NCI-H1694 (cell line): ENCODE measurements at places on chromosomes 3 and 15.

DNA sequence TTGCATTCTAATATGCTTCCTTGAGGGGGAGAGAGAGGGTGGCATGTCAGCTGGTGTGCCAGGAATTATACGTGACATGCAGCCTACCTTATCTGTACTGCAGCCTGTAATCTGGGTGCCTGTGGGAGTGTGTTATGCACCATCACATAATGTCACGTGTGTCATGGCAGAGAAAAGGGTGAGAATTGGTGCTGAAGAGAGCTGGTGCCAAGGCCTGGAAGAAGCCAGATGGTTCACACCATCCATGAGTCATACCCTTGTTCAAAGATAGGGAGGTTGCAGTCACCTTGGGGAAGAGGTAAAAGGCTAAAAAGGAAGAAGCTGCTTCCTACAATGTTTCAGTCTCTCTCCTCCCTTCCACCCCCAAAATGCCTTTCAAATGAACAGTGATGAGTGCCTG is 5.3 kb downstream of the BRPF1 start:
- no peak for DNase-seq

- no peak for DNase-seq
Measured at GRCh38 chr3:160403028-160403545, 3.6 kb downstream of the SMC4 start.

- DNase-seq: no peak
Measured at GRCh38 chr3:78041486-78041885, 1001.6 kb downstream of the ROBO2 start.

DNA sequence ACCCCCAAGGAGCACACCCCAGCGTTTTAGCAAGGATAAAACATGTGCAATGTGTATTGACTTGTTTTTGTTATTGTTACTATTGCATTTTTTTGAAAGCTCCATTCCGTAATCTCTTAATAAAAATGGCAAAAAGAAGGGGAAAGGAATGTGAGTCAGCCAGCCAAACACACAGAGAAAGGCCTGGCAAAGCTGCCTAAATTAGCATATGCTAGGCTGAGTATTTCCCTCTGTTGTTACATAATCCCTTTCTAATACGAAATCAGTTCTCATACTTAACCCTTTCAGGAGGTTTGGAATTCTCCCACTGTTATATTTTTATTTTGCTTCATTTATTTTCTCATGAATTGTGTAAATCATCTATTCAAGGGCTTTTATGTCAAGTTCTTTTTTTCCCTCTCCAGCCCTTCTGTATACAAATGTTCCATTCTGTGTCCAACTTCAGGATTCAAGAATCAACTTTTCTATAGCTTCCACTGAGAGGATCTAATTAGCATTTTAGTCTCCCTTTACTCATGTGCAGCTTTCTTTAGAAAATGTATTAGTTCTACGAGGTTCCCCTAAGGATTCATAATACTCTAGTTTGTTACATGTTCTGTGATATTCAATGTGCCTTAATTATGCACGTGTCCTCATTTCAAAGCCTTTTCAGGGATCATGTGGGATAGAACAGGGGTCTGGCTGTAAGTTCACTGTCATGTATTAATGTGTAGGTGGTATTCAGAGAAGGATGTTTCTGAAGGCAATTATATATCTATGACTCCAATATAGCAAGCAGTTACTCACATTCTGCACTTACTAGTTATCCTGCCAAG is 9.2 kb downstream of the CADM2 start:
- DNase-seq: no peak

- DNase-seq: no peak
Measured at GRCh38 chr15:95263751-95264150, 1032.4 kb downstream of the MCTP2 start.

DNA sequence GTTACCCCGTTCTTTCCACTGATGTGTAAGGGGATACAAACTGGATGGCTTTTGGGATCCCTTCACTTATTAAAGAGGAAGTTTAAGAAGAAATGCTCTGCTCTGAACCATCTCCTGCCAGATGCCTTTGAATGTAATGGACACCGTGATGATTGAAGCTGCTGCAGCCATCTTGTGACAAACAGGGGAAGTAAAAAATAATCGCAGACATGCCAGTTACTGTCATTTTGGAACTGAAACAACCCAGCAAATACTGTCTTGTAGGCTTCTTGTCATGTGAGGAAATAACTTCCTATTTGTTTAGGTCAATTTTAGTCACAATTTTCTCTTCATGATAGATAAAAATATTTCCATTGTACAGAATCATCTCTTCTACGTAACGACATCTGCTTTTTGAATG is 224.0 kb downstream of the CHL1 start:
- DNase-seq: no peak

DNA sequence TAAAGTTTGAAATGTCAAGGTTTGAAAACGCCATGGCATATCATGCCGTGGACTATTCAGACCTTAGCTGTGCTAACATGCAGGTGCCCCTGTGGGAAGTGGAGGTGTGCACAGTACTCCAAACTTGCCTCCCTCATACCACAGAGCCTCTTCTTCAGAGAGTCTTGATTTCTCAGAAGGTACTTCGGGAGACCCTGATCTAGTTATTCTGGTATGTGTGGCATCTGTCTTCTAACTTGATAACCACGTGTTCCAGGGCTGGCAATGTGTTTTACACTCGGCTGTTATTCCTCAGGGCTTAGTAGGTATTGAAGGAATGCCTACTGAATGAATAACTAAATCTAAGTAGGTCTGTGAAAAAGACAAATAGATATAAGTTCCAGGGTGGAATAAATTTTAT is 309.9 kb downstream of the CLSTN2 start:
- no peak for DNase-seq

- DNase-seq: no peak
Measured at GRCh38 chr3:129349791-129350190, 71.1 kb downstream of the HMCES start.

DNA sequence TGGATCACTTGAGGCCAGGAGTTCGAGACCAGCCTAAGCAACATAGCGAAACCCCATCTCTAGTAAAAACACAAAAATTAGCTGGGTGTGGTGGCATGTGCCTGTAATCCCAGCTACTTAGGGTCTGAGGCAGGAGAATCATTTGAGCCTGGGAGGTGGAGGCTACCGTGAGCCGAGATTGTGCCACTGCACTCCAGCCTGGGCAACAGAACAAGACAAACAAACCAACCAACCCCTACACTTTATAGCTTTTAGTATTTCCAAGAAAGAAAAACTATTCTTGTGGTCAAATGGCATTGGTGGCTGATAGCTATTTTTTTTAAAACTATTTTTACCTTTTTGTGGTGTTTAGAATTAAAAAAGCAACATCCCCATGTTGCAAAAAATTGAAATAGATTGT is 7.2 kb downstream of the TMEM45A start:
- no peak for DNase-seq

DNA sequence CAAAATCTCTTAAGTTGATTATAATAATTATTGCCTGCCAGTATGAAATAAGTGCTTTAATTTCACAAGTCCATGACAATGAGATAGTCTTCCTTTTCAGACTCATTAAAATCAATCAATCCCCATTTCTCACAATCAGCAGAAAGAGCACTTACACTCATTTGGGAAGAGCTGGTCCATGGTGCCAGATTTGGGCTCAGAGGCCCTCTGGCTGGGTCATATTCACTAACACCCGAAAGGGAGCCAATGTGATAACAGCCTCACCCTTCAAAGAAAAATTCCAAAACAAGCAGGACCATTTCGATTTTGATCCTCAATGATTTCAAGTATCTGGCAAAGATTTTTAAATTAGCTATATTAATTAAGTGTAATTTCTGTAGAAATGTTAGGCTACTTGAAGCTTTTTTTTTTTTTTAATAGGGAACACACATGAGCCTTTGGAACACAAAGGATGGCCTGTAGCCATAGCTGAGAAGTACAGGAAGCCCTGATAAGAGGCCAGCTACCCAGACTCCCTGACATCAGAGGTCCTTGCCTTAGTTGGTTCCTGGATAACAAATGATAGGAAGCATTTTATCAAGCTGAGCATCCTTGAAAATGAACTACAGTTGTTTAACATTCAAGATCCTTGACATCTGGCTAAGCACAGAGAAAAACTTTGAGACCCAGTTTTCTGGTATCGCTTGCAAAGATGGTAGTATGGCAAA is 17.1 kb downstream of the MCF2L2 start:
- no peak for DNase-seq

GRCh38 chr15:22786868-22787698 is 639 bp downstream of the NIPA1 start:
- DNase-seq: no peak

DNA sequence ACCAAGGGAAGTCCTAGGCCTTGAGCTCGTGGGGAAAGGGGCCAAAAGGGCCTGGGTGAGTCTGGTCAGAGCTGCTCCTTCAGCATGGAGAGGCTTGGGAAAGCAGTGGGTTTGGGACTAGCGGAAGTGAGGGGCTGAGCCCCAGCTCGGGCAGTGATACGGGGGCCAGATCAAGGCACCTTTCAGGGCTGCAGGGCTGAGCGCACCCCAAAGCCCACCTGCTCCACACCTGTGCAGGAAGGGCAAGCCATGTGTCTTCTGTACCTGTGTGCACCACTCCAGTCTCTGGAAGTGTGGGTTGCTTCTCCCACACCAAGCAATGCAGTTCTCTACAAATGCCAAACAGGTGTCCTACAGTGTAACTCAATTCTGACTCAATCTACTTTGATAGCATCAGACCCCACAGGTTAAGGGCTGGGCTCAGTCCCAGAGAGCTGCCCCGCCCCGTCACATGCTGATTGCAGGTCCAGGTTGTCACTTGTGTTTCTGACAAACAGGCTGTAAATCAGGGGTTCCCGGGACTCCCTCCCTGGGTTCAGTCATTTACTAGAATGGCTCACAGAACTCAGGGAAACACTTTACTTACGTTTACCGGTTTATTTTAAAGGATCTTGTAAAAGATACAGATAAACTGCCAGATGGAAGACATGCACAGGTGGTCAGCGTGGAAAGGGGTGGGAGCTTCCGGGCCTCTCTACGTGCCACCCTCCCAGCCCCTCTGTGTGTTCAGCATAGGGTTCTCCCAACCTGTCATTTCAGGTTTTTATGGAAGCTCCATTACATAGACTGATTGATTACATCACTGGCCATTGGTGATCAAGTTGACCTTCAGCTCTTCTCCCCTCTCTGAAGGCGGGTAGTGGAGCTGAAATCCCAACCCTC is 28.8 kb upstream of the KLF13 start:
- DNase-seq: no peak

DNA sequence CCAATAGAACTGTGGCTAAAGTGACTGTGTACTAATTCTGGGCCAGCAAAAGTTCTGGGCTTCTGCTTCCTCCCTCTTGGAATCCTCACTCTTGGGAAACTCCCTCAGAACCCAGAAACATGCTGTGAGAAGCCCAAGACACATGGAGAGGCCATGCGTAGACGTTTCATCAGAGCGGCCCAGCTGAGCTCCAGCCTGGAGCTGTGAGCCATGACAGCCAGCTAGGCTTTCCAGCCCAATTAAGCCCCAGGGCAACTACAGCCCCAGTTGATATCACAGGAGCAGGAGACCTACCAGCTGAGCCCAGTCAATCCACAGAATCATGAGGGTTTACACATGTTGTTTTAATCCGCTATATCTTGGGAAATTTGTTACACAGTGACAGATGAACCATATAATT is 43.6 kb upstream of the CNOT10 start:
- DNase-seq: no peak

- peak; percentile 51 for DNase-seq
Measured at GRCh38 chr15:41603941-41604911, 45.2 kb downstream of the TYRO3 start.

DNA sequence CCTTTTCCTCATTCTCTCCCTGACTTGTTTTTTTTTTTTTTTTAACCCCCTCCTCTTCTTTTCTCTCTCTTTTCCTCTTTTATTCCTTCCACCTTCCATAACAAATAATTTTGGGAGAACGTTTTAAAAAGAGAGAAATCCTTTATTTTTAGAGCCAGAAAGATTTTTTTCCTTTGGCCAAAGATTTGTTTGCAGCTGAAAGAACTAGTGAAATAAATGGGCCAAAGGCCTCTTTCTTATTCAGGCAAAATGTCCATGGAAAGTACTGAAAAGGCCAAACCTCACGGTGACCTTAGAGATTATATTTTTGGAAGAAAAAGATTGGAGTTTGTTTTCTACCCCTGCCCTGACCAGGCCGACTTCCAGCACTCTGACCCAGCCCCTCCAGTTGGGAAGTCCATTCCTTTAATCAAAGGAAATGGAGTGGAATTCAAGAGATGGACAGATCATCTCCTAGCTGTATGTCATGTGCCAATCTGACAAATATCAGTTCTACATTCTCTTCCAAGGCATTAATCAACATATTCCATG is 214.3 kb upstream of the ADAMTS9 start:
- DNase-seq: no peak

- no peak for DNase-seq
Measured at GRCh38 chr3:196706327-196706726, 5.7 kb downstream of the CEP19 start.

- DNase-seq: no peak
Measured at GRCh38 chr3:10530241-10530640, 24.9 kb upstream of the ATP2B2 start.
